Natural killer cell (primary cell): ENCODE measurements at places on chromosomes 16 and 17.
A peak's percentile ranks its signal among the peaks of the same experiment; 100 is the strongest.

GRCh38 chr16:56525236-56525635, 5.4 kb upstream of the BBS2 start:
- no peak for DNase-seq

DNA sequence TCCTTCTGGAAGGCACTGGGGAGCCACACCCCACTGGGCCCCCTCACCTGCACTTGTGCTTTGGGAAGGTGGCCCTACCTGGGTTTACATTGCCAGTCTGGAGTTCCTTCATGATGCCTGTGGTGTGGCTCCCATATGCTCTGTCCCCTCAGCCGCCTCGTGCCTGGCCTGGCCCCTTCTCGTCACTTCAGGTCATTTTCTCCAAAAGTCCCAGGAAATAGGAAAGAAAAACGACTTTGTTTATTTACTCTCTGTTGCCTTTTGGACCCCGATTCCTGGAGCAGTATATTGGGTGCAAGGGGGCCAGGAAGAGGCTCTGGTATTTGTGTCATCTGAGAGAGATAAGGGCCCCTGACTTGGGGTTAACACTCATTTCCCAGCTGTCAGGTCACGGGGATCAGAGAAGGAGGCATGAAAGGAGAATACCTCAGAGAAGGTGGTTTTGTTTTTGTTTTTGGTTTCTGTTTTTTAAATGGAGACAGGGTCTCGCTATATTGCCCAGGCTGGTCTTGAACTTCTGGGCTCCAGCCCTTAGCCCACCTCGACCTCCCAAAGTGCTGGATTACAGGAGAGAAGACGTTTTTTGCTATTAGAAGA, 4.7 kb downstream of the SOCS3 start:
- peak; percentile 77 for DNase-seq

DNA sequence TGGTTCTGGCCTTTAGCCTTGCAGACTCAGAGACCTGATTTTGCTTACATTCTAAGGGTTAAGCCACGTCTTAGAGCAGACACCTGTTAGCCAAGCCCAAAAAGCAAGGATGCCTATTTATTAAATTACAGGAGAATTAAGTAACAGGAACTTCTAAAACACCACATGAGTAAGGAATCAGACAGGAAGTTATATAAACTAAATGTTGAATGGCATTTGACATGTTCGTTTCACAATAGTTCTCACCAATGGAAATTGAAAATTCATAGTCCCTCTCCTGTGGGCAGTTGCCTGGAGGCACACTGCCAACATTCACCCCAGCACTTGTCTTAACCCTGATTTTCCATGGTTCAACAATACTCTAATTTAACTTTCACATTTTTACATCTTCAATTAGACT, 9.0 kb downstream of the KRTAP9-7 start:
- peak; percentile 4 for DNase-seq

GRCh38 chr16:19890901-19891300, 6.3 kb upstream of the GPRC5B start:
- no peak for DNase-seq

DNA sequence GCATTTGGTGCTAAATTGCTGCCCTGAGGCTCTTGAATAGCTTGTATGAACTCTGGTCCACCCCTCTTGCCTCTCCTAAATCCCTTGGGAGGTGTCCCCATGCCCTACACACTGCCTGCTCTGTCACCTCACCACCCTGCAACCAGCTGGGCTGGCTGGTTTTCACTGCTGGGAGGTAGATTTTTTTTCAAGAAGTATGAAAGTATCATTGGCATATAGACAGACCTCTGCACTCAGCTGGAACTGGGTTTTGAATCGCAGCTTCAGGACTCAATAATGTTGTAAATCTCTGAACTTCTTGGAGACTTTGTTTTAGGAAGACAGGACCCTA, 184.9 kb downstream of the MSI2 start:
- DNase-seq = no peak

DNA sequence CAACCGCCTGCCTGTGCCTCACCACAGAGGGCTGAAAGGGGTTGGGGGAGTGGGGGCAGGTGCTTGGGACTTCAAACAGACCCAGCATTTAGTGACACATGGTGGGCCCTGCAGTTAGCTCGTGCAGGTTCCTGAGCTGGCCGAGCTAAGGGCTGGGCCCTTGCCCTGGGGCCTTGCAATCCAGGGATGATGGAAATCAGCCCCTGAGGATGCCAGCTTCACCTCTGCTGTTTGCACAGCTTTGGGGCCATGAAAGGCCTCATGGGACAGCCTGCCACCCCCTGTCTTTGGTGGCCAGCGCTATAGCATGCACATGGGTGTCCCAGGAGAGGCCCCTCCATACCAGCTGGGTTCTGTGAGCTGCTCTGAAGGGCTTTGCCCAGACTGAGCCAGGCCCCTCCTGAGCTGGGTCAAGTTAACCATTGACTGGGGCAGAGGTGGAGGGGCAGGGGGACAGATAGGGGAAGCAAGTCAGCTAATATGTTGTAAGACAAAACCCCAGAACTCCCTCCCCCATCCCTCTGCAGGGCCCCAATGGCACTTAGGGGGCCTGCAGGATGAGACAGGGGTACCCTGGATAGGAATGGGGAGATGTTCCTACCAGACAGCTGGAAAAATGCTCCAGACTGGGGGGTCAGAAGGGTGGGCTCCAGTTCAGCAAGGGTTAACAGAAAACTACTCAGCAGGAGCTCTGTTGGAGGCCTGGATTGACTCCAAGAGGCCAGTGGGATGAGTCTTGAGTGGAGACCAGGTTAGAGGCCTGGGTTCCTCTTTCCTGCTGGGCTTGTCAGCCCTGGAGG, 692 bp downstream of the PRR15L start:
- no peak for DNase-seq

DNA sequence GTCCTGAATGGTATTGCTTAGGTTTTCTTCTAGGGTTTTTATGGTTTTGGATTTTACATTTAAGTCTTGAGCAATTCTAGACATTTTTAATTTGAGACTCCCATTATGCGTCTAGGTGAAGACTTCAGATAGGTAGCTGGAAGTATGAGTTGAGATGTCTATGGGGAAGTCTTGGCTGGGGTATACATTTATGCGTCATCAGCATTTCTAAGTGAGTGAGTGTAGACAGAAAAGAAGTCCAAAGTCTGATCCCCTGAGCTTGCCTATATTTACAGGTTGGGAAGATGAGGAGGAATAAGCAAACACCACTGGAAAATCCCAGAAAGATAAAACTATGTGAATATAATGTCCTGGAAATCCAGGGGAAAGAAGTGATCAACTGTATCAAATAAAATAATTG, 68.9 kb downstream of the KCNJ2 start:
- no peak for DNase-seq
